WERI-Rb-1 (cell line): ENCODE measurements at places on chromosomes 7 and 10.

DNA sequence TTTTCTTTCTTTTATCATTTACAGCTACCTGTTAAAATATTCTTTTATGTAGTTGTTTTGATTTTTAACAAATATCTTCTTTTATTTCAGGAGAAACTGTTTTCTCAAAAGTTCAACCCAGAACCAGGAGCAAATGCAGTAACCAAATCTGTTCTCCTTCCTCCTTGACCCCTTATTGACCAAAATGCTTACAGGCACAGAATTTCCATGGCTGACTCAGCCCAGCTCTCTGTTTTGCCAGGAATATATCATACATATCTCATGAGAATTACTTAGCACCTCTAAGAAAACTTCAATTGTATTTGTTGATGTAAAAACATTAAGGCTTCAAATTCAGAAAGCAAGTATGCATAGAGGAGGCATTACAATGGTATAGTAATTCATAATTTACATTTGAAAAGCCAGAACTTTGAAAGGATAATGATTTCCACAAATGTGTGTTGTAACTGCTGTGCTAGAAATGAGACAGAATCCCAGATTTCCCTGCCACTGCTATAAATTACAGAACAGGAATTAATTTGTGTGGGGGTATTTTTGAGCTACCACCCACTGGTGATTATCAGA, 2.2 kb downstream of the GSAP start:
- DNase-seq = no peak

- DNase-seq = no peak
Observed at GRCh38 chr7:150570556-150571465, 3.6 kb downstream of the GIMAP4 start.

DNA sequence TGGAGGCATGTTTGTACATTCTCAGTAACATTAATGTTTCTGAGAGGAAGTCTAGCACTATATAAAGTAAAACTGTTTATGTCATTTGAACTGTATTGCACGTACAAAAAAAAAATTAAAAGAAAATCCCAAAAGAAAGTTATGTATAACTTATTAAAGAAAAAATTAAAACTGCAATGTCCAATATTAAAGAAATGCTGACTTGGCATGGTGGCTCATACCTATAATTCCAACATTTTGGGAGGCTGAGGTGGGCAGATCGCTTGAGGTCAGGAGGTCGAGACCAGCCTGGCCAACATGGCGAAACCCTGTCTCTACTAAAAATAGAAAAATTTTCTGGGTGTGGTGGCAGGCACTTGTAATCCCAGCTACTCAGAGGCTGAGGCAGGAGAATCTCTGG, 178.7 kb upstream of the VIPR2 start:
- no peak for DNase-seq

DNA sequence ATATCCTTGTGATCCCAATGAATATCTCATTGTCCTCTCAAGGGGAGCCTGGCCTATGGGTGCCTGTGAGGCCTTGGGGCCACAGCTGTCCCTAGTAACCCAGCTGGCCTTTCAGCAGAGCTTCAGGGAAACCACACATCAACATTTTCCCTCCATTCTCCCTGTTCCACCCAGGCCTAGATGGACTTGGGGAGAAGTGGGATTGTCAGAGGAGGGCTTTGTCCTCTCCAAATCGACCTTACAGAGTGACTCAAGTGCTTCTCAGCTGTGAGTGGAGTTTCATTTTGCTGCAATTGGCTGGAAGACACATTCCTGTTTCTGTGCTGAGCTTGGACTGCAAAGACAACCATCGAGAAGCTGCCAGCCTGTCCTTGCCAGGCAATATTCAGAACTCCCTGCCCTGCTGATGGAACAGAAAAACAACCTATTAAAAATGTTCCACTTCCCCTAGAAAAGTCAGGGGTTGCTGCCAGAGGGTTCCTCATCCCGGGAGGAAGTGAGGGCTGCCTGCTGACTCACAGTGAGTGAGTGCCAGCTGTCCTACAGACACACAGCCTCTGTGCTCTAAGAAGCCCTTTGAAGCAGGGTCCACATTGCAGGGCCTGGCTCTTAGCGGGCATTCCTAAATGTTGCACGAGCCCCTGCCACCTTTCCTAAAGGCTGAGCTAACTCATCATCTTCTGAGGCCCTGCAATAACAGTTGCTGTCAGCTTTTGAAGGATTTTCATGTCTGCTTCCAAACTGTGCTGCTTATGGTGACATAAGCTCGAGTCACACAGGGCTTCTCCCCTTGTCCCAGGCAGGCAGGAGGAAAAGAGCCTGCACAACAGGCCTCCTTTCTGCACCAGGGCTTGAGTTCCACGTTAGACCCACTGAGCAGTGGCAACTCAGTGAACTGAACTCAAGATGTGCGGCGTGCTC, 20.5 kb downstream of the STRA8 start:
- DNase-seq = no peak

DNA sequence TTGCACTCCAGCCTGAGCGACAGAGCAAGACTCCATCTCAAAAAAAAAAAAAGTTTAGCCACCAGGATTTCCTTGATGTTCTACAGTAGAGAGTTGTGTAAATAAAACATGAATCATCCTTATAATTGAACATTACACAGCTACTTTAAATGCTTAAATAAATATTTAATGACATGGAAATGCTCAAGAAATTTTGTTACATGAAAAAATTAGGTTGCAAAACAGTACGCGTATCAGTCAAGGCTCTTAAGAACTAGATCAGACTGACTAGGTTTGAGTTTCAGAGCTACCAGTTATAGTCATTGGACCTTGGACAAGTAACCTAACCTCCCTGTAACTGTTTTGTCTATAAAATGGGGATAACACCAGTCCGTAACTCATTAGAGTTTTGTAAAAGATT, 38.7 kb upstream of the GSAP start:
- DNase-seq = no peak

DNA sequence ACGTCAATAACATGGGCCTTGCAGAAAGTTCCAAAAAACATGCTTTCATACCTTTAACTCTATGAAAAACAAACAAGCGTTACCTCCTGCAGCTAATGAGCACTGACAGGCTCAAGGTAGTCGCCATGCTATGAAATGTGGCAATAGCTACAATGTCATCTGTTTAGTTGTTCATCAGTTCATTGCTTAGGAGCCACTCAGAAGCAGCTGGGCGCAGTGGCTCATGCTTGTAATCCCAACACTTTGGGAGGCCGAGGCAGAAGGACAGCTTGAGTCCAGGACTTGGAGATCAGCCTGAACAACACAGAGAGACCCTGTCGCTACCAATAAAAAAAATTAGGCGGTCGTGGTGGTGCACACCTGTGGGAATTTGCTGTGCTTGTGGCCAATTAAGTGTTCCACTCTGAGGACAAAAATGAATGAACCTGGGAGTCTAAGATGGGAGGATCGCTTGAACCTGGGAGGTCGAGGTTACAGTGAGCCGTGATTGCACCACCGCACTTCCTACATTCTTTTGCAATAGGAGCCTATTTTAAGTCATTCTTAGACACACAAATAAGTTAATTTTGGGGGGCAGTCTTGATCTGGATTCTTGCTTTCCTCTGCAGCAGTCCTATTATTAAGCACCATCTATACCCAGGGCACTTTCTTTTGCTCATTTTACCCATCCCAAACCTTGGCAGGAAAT, 276.2 kb upstream of the KLF14 start:
- DNase-seq = no peak

GRCh38 chr10:33612551-33612950, 278.1 kb upstream of the NRP1 start:
- DNase-seq = no peak

GRCh38 chr7:13848681-13849131, 140.8 kb downstream of the ETV1 start:
- no peak for DNase-seq

GRCh38 chr7:19963695-19964094, 190.3 kb upstream of the TMEM196 start:
- DNase-seq = no peak

DNA sequence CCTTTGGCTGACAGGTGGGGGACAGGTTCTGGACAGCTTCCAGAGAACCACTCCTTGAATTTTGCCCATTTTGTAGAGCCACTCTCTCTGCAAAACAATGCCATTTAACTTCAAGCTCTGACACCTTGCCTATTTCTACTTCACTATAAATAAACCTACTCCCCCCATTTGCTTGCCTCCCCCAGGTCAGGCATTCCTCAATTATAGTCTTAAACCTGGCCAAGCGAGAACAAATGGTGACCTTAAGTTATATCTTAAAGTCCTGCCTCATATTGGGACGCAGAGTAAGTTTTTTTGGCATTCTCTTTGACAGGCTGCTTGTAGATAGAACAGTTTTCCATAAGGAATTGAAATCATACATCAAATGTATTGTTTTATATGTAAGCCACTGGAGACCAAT, 706.9 kb downstream of the LRMDA start:
- no peak for DNase-seq

DNA sequence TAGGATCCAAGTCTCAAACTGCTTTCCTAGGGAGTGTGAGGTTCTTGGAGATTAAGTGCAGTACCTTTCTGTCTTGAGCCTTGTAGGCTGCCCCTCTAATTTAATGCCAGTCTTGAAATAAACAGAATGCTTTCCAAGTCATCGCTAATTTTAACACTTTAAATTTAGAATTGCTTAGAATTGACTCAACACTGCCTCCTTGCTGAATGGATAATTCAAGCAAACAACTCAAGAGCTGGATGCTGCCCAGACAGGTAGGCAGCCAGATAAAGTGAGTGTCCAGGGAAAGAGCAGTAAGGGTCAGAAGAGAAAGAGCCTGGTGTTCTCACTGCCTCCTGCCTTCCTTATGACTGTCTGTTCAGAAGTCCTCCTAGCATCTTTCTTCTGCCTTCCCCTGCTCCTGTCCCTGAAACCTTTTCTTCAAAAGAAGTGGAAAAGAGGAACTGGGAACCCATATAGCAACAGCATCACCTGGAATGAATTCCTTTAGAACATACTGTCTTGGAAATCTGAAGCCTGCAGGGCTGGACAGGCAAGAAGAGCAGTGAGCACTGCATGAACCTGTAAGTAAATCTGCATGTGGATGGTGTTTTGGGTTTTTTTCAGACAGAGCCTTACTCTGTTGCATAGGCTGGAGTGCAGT, 3.1 kb upstream of the GOT1 start:
- no peak for DNase-seq

- DNase-seq = no peak
Observed at GRCh38 chr7:130650611-130651120, 17.9 kb downstream of the COPG2 start.

DNA sequence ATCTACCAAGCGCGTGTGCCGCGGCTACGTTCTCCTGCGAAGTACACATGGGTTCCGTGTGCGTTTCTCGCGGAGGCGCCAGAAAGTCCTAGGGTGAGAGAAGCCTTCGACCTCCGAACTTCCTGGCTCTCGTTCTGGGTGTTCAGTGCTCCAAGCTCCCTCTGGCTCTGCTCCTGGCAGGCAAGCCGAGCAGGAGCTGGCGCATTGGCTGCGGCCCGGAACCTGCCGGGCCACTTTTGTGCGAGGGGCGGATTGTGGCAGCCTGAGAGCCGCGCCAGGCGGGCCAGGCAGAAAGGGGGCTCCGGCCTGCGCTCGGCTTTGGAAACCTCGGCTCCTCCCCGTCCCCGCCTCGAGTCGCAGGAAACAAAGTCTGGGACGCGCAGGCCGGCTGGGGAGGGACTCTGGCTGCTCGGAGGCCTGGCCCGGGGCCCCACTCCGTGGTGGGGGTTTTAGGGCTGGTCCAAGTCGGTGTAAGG, 9.6 kb downstream of the EMX2 start:
- DNase-seq = no peak

DNA sequence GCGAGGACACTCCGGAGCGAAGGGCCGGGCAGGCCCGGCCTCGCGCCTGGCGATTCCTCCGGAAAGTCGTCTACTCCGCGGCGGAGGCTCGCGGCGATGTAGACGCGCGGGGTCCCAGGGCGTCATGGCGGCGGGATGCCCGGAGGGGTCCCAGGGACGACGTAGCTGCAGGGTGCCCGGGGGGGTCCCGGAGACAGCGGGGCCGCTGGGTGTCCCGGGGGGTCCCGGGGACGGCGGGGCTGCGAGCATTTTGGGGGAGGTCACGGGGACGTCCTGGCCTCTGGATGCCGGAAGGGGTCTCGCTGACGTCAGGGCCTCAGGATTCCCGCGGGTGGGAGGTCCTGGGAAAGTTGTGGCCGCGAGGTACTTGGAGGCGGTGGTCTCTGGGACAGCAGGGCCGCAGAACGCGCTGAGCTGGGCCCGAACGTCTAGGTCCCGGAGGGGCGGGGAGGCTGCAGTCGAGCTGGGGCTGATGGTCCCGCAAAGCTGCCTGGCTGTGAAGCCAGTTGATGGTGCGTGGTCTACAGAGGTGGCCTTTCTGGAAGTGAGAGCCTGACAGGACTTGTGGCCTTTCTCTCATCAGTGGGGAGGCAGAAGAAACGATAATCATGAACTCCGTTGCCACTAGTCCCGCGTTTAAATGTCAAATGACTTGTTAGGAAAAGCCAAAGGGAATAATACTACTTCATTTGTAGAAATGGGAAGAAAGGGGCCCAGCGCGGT, 637 bp downstream of the HSPA14 start:
- peak; percentile 20 for DNase-seq

DNA sequence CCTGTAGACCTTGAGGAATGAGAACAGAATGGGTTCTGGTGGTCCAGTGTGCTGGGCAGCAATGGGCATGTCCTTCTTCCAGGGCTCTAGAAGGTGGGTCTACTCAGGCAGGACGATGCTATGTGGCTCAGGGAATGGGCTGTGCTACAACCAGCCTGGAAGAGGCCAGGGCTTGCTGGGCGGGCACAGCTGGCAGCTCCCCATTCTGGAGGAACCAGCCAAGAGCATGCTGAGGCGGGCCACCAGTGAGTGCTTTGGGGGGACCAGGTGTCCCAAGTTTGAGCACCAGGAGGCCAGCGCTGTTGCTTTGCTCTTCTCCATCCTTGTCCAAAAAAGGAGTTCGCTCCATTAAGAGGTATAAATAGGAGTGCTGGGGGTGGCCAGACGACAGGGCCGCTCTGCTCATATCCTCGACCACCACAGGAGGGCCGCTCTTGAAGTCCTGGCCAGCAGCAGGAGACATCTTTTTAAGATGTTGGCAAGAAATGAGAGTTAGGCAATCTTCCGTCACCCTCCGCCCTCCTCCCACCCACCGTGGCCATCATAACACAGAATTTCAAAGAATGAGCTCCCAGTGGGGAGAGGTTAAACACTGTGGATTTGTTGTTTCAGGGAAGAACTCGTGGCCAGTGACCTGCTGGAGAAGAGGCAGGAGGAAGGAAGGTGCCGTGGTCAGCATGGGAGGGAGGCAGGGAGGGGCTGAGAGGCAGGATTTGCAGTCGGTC, 141.3 kb downstream of the GRK5 start:
- no peak for DNase-seq

DNA sequence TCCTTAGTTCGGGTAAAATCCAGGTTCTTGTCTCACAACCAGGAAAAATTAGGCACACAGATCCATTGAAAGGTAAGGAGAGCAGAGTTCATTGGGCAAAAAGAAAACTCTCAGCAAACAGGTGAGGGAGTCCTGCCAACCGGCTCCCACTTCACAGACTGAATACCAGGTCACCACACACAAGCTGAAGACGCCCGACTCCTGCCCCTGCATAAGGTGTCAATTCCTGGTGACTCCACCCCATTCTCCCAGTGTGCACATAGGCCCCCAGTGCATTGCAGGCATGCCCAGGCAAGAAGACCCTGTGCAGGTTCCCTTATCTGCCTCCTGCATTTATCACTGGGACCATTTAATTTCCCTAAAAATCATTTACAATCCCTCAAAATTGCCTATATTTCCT, 354.6 kb downstream of the LRRTM3 start:
- no peak for DNase-seq
